ENCODE measurements at places on chromosomes 3 and 15.

- no peak for DNase-seq
Observed at GRCh38 chr3:171781711-171782127, 28.6 kb downstream of the PLD1 start.

DNA sequence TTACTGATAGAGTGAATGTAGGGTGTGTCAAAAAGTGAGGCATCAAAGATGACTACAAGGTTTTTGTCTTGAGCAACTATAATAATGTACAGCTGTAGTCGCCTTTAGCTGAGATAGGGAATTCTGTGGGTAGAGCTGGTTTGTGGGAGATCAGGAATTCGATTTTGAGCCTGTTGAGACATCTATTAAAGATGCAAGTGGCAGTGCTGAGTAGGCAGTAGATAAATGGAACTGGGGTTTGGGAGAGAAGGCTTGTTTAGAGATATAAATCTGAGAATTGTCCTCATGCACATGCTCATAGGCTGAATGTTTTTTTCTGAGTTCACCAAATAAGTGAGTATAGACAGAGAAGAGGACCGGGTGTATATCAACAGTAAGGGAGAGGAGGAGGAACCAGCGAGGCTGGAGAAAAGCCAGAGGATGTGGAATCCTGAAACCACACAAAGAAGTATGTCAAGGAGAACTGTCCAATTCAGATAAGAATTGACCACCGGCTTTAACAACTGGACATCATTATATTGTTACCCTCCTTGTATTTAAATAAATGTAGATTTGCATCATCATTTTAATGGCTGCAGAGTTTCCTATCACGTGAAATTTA lies 146.0 kb upstream of the TNIK start:
- DNase-seq: no peak

GRCh38 chr15:47743385-47743784 lies 26.1 kb downstream of the SEMA6D start:
- DNase-seq: no peak

GRCh38 chr15:66772604-66773128 lies 70.6 kb downstream of the SMAD6 start:
- DNase-seq: no peak

DNA sequence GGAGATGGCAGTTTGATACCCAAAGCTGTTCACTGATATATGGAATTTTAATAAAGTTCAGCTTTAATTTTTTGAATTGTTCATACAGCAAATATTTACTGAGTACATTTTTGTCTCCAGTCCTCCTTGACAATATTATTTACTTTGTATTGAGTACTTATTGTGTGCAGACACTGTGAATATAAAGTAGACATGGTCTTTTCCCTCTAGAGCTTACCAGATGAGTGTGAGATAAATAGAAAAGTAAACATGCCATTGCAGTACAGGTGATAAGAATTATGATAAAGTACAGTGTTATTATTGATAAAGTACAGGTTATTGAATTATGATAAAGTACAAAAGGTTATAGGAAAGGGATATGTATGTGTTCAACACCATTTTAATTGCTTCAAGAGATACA lies 2.1 kb downstream of the UBA5 start:
- DNase-seq: no peak

DNA sequence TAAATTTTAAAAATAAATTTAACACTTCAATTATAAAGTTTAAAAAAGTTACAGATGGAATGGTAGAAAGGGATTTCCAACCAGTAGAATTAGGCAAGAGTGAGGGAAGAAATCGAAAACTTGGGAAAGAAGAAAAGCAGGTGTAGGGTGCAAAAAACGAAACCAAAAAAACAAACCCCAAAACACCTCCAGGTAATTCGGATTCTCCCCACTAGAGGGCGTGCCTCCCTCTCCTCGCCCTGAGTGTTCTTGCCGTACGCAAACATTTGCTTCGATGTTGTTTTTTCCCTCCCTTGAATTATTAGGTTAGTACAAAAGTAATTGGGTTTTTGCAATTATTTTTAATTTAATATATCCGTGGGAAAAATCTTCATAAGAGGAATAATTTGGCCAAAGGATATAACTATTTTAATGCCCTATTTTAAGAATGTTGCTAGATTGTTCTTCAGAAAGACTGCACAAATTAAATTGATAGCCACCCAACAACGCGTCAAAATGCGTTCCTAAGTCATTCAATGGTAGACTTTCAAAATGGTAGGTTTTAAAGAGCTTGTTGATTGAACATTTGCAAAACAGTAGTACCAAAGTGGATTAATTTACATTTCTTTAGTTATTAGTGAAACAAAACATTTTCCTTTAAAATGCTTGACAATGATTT lies 63.7 kb downstream of the SLC30A4 start:
- DNase-seq: no peak

DNA sequence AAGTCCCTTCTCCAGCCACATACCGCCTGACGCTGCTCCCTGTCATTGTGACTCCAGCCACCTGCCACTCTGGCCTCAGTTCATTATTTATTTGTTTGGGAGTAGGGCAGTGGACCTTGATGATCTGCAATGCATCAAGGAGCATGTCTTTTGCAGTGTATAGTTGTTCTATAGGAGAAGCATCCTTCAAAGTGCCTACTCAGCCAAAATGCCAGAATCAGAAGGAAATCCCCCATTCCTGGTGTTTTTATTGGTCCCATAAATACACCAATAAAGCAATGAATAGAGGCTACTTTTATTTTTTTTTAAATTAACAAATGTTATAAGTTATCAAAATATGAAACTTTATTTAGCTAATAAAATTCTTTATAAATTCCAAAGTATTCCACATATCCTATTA lies 123.8 kb upstream of the NSMCE3 start:
- DNase-seq: no peak

- no peak for DNase-seq
Observed at GRCh38 chr3:120214176-120214575, 70.8 kb downstream of the GPR156 start.

Measured in DMS79 (cell line).